Stimulated activated CD4-positive, alpha-beta T cell treated with anti-CD3 and anti-CD28 coated beads, Interleukin-2, amount 100 ng/mL, for 48 hours (primary cell): ENCODE measurements at places on chromosomes 1 and 21.

DNA sequence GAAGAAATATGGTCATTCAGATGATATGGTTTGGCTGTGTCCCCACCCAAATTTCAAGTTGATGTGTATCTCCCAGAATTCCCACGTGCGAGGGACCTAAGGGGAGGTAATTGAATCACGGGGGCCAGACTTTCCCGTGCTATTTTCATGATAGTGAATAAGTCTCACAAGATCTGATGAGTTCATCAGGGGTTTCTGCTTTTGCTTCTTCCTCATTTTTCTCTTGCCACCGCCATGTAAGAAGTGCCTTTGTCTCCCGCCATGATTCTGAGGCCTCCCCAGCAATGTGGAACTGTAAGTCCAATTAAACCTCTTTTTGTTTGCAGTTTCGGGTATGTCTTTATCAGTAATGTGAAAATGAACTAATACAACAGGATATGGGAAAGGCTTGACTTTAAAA is 1.4 kb upstream of the DPM3 start:
- no peak for DNase-seq

DNA sequence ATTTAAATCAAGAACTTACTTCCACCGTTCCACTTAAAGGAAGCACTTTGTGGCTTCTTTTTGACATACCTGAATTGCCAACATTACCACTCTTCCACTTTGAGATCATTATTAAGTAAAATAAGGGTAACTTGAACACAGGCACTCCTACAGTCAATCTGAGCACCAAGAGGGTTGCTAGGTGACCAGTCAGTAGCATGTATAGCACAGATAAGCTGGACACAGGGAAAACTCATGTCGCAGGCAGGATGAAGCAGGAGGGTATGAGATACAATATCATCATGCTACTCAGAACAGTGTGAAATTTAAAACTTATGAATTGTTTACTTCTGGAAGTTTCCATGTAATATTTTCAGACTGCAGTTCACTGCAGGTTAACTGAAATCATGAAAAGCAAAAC is 47.0 kb upstream of the RAP1GAP start:
- no peak for DNase-seq

- DNase-seq: peak; percentile 37
These were observed 42.0 kb downstream of the VPS26C start for GRCh38 chr21:37224861-37225839.

DNA sequence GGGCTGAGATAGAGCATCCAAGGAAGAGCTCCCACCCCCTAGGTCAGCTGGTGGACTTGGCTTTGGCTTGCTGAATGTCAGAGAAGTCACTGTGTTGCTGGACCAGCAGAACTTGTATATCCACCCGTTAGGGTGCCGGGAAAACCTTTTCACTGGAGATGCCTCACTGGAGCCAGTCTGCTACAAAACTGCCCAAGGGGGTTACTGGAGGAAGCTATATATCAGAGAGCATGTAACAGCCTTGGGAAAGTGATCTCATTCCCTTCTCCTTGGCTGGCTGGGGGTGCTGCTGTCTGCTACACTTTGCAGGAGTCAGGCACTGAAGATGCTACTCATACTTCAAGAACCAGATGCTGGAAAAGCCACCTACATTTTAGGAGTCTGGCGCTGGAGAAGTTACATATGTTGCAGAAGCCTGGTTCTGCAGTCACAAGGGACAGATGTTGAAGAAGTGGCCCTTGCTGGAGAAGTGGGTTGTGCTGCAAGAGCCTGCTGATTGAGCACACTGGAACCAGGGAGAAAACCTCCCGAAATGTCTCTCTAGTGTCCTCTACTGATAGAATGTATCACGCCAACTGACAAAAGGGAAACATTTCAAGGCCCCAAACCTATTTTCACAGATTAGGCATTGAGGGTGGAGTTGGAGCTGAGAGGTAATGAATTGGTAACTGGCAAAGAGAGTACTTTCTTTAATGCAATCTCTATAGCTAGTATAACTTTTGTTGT is 250.6 kb downstream of the SPATA17 start:
- no peak for DNase-seq

- peak; percentile 61 for DNase-seq
These were observed 146.0 kb upstream of the KIAA0040 start for GRCh38 chr1:175338387-175339135.

DNA sequence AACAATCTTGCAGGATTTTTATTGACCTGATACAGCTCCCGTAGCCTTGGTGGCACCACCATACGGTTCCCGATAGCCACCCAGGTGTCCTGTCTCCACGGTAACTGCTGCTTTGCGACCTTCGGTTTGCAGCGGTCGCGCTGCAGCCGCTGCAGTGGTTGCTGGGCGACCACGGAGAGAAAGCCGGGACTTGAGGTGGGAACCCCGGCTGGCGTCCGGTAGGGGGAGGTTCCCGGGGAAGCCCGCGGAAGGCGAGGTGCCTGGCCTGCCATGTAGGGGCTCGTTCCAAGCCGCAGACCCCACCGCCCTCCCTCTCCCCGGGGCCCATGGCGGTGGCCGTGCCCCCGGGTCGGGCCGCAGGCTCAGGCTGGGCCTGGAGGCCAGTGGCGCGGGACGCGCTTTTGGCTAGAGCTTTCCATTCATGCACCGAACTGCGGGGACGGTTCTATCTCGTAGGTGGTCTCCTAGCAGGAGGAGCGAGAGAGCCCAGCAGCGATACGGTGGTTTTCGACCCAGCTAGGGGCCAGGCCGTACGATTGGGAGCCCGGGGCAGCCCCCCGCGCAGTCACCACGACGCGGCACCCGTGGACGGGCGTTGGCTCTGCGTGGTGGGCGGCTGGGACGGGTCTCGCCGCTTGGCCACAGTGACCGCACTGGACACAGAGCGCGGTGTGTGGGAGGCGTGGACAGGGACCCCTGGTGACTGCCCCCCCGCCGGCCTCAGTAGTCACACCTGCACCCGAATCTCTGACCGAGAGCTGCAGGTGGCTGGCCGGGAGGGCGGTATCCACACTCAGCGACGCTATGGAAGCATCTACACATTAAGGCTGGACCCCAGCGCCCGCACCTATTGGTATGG is at the start of gene KLHDC9:
TSS of gene KLHDC9 (plus strand) at position 152 of the 859 bp plus-strand sequence. CDS start at position 327, 175 bp downstream.
- peak; percentile 52 for DNase-seq

DNA sequence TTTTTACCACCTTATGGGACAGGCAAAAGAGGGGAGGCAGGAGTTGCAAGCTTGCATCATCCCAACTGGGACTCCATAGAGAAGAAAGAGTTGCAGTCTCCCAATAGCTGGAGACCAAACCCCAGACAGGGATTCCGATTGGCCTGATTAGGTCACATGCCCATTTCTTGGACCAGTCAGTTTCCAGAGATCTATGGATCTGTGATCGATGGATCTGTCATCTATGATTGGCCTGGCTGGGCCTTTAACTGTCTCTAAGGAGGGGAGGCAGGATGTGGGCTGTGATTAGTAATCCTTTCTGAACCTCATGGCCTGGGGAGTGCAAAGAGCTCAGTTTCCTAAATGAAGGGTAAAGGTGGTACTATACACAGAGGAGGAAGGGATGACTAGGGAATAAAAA is 252.1 kb downstream of the MATN1 start:
- no peak for DNase-seq

DNA sequence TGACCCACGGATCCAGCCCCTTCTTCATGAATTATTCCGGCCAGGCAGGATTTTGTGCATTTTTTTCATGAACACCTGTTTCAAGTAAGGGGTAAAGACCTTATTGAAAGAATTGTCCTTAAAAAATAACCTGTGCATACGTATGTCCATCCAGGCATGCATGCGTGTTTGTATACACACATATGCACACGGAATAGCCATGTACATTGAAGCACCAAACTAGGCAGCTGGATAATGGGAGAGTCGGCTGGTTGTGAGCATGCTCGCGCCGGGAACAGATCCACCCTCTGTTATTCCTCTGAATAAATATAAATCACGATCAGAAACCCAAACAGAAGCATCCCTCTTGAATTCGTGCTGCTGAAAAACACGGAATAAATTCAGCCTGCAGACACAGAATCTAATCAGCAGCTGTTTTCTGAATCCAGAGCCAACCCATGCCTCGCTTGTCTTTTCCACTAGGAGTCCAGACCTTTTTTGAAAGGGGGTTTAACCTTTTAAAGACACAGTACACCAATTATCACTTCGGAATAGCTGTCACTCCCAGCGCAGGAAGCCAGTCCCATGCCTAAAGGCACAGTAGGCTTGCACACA is at the start of gene HIVEP3:
TSS of gene HIVEP3 (minus strand) at position 473 of the 594 bp plus-strand sequence.
- DNase-seq: no peak

GRCh38 chr1:118104951-118105350 is 80.1 kb downstream of the SPAG17 start:
- no peak for DNase-seq
